ENCODE measurements at places on chromosomes 2 and 18.
A peak's percentile ranks its signal among the peaks of the same experiment; 100 is the strongest.

- no peak for DNase-seq
These were observed 261.3 kb upstream of the CCDC68 start for GRCh38 chr18:55220523-55220922.

- no peak for DNase-seq
These were observed 38.5 kb downstream of the ACKR3 start for GRCh38 chr2:236608188-236608525.

DNA sequence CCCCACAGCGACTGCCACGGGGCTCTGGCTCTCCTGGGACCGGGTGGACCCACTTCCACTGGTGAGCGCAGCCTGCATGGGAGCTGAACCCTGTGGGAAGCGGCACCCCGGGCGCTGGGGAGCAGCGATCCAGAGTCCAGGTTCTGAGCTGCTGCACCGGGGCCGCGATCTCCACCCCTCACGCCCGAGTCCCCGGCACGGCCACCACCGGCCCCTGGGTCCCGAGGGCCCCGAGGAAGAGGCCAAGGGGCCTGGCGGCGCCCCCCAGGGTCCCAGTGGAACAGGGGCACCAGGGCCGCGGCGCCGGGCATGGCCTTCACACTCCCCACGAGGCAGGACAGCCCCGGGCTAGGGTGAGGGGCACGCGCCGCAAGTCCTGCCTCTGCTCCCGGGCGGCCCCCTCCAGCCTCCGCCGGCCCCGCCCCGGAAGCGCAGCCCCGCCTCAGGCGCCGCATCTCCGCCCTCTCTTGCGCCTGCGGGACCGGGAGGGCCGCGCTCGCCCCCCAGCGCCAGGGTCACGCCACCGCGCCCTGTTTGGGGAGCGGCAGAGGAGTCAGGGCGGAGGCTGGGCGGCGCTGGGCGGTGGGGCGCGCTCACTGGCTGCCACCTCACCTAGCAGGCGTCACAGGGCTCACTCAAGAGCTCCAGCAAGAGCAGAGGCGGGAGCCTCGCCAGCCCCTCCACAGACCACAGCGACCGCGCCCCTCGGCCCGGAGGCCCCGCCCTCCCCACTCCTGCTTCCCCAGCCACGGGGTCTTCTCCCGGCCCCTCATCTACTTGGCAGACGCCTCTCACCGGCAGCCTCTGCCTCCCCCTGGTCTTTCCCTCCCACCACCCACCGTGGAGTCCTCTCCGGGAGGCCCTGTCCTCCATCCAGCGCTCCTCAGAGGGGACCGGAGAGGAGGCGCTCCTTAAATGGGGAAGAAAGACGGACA is 26.8 kb downstream of the THAP4 start:
- peak; percentile 89 for DNase-seq

GRCh38 chr2:64453770-64454385 is at the start of gene LGALSL:
TSS of gene LGALSL (plus strand) at chr2:64454162. CDS start at chr2:64454546, 384 bp downstream.
- DNase-seq = peak; percentile 15

DNA sequence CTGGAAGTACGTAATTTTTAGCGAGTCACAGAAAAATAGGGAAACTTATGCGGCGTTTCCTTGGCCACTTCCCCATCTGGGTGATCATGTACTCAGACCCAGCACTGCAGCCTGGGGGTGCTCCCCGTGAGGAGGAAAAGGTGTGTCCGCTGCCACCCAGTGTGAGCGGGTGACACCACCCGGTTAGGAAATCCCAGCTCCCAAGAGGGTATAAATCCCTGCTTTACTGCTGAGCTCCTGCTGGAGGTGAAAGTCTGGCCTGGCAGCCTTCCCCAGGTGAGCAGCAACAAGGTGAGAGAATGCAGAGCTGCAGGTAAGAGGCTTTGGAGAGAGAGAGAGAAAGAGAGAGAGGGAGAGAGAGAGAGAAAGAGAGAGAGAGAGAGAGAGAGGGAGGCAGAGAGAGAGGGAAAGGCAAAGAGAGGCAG is at the start of gene IL1R2:
Gene IL1R2, plus strand, starts transcription at position 240 of the 425 bp plus-strand sequence. CDS start 16,616 bp downstream, outside the sequence.
- DNase-seq = peak; percentile 4

DNA sequence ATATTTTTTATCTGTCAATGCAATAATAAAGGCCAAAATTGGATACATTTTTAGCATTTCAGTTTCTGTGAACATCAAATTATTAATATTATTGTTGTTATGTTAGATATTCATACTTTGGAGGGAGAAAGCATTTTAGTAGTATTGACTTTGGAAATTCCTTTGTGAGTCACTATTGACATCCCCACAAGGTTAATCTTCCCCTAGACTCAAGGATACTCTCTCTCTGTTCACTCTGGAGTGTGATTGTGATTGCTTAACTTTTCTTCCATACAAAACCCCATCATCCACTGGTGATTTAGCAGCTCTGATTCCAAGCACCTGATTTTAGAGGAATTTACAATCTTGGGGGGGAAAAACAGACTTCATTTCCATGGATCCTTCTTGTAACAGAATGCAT is 352.0 kb downstream of the THSD7B start:
- no peak for DNase-seq

DNA sequence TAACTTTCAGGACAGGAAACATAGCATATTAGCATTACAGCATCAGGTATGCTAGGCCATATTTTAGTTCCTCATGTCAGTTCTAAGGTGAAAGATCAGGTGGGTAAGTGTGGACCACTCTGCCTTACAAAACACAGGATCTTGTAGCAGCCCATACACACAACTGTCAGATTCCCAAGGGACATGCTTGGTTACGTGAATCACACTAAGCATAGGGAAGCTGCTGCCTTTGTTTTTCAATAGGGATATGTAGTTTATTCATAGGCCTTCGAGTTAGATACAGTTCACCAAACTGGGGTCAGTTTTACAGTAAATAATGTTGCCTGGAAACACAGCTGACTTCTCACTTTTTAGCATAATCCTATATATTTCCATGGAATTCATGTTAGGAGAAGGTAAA is 116.1 kb upstream of the OTX1 start:
- DNase-seq = no peak

DNA sequence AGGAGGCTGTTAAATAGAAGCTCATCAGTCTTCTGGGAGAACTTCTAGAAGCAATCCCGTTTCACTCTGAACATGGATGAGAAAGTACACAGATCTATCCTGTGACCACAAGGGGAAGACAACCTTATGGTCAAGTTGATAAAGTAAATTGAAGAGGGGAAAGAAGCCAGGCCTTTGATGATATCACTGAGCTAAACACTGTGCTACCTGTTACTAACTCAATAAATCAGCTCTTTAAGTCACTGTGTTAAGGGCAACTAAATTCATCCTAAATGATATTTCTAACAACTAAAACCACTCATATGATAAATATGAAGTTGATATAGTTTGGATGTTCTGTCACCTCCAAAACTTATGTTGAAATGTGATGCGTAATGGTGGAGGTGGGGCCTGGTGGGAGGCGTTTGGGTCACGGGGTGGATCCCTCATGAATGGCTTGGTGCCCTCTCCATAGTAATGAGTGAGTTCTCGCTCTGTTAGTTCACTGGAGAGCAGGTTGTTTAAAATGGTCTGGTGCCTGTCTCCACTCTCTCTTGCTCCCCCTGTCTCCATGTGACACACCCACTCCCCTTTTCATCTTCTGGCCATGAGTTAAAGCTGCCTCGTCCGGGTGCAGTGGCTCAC is 23.6 kb downstream of the OLA1 start:
- DNase-seq = no peak

DNA sequence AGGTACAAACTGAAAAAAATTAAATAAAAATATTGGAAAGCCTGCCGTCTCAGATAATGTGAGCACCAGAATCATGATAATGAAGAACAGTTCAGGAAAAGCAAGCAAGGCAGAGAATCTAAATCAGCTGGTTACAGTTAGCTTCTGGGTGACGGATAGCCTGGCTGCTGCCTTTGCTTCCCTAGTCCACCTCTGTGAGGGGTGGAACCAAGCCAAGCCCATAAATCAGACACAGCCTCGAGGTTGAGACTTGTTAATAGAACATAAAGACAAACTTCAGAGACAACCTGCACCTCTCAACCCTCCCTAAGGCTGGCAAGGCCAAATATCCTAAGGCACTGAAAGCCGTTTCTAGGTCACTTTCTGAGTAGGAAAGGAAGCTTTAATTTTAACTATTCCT is 334.7 kb upstream of the SLC39A10 start:
- no peak for DNase-seq

DNA sequence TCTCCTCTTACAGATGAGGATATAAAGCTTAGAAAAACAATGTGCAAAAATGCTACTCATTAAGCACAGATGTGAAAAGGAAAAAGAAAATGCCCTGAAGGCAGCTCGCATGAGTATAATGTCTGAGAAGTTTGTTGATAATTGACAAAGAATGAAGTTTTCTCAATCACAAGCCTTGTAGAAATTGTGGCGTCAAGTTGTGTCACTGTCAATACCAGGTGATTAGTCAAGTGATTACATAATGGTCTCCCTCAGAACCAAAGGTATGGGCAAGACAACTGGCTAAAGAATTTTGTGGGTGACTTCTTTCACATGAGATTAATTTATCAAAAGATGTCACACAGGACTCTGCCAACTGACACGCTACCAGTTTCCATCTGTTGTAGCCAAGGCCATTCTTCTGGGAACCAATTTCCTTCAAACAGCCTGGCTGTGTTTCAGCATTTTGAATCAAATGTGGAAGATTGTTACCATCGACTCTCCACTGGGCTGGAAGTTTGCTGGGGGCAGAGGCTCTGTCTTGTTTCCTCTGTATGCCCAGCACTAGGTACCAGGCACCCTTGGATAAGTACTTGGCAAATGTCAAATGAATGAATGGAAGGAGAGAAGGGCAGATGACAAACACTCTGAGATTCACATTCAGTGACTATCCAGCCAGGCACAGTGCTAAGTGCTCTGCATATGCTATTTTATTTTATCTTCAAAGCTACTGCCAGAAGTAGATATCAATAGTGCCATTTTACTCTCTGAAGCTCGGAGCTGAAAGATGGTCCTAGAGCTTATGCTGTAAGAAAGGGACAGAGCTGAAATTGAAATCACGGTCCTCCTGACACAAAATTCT is 5.9 kb upstream of the FN1 start:
- no peak for DNase-seq

- no peak for DNase-seq
These were observed 38.3 kb upstream of the ITGB6 start for GRCh38 chr2:160238392-160238791.

DNA sequence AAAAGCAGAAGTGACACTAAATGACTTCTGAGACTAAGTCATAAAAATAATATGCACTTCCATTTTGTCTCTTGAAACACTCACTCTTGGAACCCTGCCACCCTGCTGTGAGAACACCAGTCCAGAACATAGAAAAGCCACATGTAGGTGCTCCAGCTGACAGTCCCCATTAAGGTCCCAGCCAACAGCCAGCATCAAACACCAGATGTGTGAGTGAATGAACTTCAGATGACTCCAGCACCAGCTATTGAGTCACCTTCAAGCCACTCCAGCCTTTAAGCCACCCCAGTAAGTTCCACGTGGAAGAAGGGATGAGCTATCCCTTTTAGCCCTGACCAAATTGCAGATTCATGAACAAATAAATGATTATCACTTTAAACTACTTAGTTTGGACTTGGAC is 31.5 kb upstream of the LGALSL start:
- DNase-seq = no peak

GRCh38 chr2:49003201-49003600 is 151.1 kb downstream of the FSHR start:
- DNase-seq = no peak

DNA sequence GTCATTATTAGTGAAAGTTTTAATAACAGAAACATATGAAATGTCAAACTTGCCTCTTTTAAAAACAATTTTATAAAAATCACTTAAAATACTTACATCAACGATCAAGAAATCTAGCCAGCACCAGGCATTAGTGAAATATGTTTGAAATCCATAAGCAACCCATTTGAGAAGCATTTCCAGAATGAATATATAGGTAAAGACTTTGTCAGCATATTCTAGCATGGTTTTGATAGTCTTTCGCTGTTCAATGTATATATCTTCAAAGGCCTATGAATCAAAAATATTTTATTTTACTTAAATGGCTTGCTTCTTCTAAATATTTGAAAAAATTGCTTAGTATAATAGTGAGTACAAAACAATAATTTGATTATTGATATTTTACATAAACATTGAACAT is 91.1 kb downstream of the SCN3A start:
- DNase-seq = no peak

DNA sequence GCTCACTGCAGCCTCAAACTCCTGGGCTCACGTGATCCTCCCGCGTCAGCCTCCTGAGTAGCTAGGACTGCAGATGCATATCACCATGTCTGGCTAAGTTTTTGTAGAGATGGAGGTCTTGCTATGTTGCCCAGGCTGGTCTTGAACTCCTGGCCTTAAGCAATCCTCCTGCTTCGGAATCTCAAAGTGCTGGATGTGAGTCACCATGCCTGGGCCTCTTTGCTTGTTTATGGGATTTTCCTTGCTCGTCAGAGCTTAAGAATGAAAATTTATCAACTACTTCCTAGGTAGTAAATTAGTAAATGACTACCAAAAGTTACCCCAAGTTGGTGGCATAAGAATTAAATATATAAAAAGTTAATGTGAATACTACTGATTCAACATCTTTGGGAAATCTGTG is 51.0 kb downstream of the ACTR3 start:
- DNase-seq = no peak

DNA sequence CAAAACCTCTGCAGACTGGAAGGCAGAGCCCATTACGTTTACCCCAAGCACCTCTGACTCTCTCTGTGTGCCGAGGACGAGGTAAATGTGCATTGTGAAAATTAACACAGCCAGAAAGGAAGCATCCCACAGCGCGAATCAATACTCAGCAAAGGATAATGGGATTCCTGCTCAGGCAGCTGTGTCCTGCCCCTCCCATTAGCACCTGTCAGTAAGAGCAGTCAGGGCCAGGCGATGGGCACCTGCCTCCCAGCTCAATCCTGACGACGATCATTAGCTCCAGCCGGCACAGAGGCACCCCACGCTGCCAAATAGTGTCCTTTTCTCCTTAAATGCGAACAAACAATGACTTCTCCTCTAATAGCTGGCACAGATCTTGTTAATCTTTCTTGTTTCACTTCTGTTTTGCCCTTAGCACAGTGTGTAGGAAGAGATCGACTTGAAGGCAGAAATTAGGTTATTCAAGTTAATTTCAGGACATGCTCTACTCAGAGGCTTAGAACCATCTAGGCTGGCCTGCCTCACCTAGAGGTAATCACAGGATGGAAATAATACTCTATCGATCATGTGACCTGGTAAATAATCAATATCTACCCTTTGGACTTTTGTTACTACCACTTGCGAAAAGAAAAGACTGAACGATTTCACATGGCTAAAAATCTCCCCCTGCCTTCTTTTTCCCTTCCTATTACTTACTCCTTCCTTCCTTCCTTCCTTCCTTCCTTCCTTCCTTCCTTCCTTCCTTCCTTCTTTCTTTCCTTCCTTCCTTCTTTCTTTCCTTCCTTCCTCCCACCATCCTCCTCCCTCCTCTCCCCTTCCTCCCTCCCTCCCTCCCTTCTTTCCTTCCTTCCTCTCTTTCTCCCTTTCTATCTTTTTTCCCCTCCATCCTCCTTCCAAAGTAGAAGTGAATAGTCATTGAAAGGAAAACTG is 487.9 kb upstream of the ID2 start:
- peak; percentile 76 for DNase-seq

All from NCI-H526 (cell line).